T-helper 9 cell (primary cell): ENCODE measurements at places on chromosomes 2 and 18.

DNA sequence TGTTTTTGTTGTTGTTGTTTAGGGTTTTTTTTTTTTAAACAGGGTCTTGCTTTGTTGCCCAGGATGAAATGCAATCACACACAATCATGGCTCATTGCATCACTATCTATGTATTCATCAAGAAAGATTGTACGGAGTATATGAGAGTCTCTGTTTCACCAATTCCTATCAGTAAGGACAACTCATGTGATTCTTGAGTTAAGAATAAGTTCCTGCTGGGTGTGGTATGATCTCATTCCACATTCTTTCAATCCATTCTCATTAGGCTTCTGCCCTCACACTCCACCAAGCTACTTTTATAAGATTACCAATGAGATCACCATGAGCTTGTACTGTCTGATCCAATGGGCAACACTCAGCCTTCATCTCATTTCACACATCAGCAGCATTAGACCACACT is 9.1 kb upstream of the AP1S3 start:
- DNase-seq = no peak

DNA sequence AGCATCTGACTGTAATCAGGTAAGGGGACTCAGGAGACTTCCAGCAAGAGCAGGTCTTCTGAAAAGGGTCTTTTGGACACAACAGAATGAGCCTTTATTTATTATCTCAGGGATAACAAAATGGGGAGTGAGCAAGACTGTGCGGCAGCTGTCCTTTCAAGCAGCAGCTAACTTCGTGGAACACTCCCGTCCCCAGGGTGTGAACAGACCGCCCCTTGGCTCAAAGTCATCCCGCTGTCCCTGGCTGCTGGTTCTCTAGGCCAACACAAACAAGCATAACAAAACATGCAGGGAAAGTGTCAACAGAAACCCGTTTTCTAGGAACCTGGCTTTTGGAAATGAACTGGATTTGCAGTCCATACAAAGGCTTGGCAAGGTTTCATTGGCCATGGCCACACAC is 787.9 kb upstream of the FANCL start:
- no peak for DNase-seq

- no peak for DNase-seq
Observed at GRCh38 chr2:159677654-159678053, 34.7 kb upstream of the MARCHF7 start.

GRCh38 chr2:2901384-2902345 is 476.0 kb downstream of the EIPR1 start:
- DNase-seq = no peak
